Activated CD4-positive, alpha-beta memory T cell treated with anti-CD3 and anti-CD28 coated beads, Interleukin-2, amount 10 ng/mL, durations not matched to agents 7 days and 5 days (primary cell): ENCODE measurements at places on chromosomes 4 and X.

- H3K4me1 ChIP-seq = no peaks in the 10 kb centered on the region
- DNase-seq = no peak
- H3K27me3 ChIP-seq = no peaks in the 10 kb centered on the region
- no peak overlapping the region for H3K27ac ChIP-seq
- H3K36me3 ChIP-seq = no peaks in the 10 kb centered on the region
- no peak overlapping the region for H3K4me3 ChIP-seq
Observed at GRCh38 chr4:41487868-41488440, 50.0 kb upstream of the LIMCH1 start.

GRCh38 chr4:122156819-122157218, 4.7 kb downstream of the BLTP1 start:
- peaks cover 52% of the 10 kb centered on the region for H3K36me3 ChIP-seq
- no peak for DNase-seq
- peak overlapping the region; percentile 9 for H3K27ac ChIP-seq
- H3K27me3 ChIP-seq = no peaks in the 10 kb centered on the region

DNA sequence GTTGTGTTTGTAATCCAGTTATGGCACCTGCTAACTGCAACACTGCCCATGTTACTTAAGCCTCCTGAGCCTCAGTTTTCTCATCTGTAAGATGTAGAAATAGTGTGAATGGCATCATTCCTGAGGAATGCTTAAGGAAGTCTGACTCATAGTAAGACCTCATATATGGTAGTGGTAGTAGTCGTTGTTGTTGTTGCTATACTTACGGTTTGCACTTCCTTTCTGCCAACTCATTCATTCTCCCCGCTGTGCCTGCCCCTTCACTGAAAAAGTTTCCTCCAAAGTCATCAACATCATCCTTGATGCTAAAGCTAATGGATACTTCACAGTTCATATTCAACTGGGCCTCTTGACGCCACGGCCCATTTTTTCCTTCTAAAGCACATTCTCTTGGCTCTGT, 54.2 kb upstream of the SPANXN3 start:
- no peak overlapping the region for H3K27ac ChIP-seq
- H3K27me3 ChIP-seq = no peaks in the 10 kb centered on the region
- no peaks in the 10 kb centered on the region for H3K4me1 ChIP-seq
- no peak overlapping the region for H3K4me3 ChIP-seq
- H3K36me3 ChIP-seq = no peaks in the 10 kb centered on the region
- DNase-seq = no peak

DNA sequence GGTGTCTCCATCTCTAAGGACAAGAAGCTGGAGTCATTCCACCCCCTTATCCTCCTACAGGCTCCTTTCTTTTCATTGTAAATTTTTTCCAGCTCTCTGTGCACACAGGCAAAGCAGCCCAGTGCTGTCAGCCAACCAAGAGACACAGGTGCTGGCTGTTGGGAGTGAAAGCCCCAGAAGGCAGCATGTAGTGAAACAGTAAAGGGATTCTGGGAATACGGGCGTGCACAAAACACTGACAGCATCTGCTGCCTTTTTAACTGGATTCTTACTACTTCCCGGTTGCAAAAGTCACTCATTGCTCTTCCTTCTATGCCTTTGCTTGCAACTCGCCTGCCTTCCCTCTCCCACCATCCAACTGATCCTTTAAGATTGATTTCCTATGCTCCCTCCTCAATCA, 208.6 kb upstream of the PRPS2 start:
- no peak for DNase-seq
- no peaks in the 10 kb centered on the region for H3K36me3 ChIP-seq
- no peak overlapping the region for H3K27ac ChIP-seq
- no peaks in the 10 kb centered on the region for H3K4me1 ChIP-seq

- H3K27ac ChIP-seq = no peak overlapping the region
- DNase-seq = no peak
- no peak overlapping the region for H3K4me3 ChIP-seq
- H3K27me3 ChIP-seq = no peaks in the 10 kb centered on the region
- no peaks in the 10 kb centered on the region for H3K4me1 ChIP-seq
Observed at GRCh38 chrX:115378471-115378870, 89.0 kb downstream of the LUZP4 start.

GRCh38 chr4:10094841-10095240, 21.8 kb downstream of the WDR1 start:
- H3K27ac ChIP-seq = peak overlapping the region; percentile 95
- peaks cover 92% of the 10 kb centered on the region for H3K4me1 ChIP-seq
- no peaks in the 10 kb centered on the region for H3K27me3 ChIP-seq

- peaks cover 57% of the 10 kb centered on the region for H3K36me3 ChIP-seq
- peaks cover 8% of the 10 kb centered on the region for H3K4me1 ChIP-seq
- H3K27me3 ChIP-seq = no peaks in the 10 kb centered on the region
Observed at GRCh38 chr4:168440442-168441264, 39.6 kb downstream of the DDX60L start.
